ENCODE measurements at places on chromosomes 2 and 18.

DNA sequence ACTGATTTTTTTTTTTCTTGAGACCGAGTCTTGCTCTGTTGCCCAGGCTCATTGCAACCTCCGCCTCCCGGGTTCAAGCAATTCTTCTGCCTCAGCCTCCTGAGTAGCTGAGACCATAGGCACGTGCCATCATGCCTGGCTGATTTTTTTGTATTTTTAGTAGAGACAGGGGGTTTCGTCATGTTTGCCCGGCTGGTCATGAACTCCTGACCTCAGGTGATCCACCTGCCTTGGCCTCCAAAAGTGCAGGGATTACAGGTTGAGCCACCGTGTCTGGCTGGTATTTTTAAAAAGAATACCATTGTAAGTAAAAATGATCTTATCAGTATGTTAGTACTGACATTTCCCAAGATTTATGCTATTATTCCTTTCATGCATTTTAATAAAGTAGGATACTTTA is 105.7 kb downstream of the PIEZO2 start:
- no peak for DNase-seq

GRCh38 chr18:24271381-24272228 is 126.0 kb downstream of the OSBPL1A start:
- peak; percentile 91 for DNase-seq

GRCh38 chr2:216316743-216317142 is 55.5 kb downstream of the MARCHF4 start:
- DNase-seq: no peak

- no peak for DNase-seq
These were observed 82.5 kb upstream of the MAP3K20 start for GRCh38 chr2:172993139-172993538.

- peak; percentile 48 for DNase-seq
These were observed 4.4 kb downstream of the NFATC1 start for GRCh38 chr18:79400091-79400590.

DNA sequence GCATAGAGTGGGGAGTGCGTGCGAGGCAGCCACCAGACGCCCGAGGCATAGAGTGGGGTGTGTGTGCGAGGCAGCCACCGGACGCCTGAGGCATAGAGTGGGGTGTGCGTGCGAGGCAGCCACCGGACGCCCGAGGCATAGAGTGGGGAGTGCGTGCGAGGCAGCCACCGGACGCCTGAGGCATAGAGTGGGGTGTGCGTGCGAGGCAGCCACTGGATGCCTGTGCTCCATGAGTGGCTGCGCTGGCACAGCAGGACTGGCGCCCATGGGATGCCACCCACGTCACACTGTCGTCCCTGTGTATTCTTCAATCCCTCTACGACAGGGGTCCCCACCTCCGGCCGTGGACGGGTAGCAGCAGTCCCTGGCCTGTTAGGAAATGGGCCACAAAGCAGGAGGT is 221.9 kb downstream of the HDAC4 start:
- DNase-seq: no peak

DNA sequence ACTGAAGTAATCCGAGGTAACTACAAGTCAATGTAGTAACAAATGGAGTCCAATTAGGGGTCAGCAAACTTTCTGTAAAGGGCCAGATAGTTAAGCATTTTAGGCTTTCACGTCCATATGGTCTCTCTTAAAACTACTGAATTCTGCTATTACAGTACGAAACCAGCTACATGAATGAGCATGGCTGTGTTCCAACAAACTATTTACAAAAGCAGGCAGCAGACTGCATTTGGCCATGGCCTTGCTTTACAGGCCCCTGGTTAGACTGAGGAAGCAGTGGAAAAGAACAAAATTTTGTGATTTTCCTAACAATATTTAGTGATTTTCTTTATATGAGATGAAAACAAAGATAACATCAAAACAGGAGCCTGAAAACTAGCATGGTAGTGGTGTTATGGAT is 64.0 kb downstream of the RTN4 start:
- no peak for DNase-seq

- DNase-seq: no peak
These were observed 240.6 kb upstream of the NT5C1B start for GRCh38 chr2:18829976-18830375.
